ENCODE measurements at places on chromosomes 6 and 20.

GRCh38 chr6:138498629-138499302, 528 bp downstream of the NHSL1 start:
- no peak for DNase-seq

GRCh38 chr6:819122-819521, 126.2 kb upstream of the EXOC2 start:
- DNase-seq, result no peak

DNA sequence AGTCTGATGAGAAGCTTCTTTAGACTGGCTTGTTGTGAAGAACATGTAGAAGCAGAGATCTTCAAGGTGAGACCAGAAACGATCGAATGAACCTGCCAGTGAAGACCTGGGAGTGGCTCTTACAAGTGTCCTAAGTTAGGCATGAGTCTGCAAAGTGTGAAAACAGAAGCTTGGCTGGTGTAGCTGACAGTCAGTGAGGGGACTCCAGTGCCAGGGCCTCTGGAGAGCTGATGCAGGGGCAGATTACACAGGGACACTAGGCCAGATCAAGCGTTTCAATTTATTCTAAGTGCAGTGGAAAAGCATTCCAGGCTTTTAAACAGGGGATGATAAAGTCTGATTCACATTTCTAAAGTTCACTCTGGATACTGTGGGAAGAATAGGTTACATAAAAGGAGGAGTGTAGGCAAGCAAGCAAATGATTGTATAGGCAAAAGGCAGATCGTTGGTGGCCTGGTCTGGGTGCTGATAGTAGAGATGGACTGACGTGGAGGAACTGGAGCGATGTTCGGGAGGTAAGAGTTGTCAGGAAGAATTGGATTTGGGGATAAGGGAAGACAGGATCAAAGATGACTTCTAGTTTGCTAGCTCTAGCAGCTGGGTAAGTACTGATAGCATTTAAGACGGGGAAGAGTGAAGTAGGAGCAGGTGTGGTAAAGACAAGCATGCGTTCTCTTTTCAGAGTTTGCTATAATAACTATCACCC, 133.5 kb downstream of the MAN1A1 start:
- DNase-seq, result no peak

DNA sequence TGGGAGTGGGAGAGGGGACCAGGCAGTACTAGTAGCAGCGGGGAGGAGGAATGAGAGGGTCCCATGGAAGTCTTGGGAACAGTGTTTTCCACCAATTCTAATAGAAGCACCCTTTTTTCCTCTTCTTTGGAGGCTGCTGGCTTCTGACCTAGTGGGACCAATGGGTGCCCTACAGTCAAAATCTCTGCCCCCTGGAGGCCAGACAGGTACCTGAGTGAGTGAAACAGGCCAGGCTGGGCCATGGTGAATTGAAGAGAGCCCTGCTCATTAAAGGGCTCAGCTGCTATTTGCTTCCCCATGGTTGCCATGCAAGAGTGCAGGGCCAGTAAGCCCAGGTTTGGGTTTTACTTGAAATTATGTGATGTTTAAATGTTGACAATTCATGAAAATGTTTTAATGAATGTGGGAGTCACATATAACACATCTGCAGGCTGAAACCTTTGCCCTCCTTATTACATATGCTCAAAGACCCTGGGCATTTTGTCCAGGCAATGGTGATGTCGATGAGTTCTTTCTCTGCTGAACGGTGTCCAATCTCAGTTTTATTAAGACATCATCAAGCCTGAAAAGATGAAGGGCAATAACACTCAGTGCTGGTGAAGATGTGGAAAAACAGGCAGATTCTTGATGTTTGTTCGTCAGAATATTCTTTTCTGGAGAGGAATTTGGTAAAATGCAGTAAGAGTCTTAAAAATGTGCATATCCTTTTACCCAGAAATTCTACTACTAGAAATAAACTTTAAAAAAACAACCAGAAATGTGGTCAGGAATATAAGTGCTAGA, 42.3 kb upstream of the OCSTAMP start:
- no peak for DNase-seq

DNA sequence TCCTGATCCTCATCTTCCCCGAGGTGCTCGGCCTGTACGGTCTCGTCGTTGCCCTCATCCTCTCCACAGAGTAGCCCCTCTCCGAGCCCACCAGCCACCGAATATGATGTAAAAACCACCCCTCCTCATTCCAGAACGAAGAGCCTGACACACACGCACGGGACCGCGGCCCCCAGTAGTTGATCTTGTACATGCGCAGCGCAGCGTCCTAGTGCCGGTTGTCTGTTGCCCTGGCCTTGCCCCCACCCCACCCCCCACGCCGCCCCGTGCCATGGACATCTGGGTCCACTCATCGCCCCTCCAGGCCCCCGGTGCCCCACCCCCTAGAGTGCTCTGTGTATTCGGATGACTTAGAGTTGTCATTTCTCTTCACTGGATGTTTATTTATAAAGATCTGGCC, 5.2 kb upstream of the PRPH2 start:
- DNase-seq, result no peak

- no peak for DNase-seq
Observed at GRCh38 chr6:68615938-68616337, 19.1 kb upstream of the ADGRB3 start.

DNA sequence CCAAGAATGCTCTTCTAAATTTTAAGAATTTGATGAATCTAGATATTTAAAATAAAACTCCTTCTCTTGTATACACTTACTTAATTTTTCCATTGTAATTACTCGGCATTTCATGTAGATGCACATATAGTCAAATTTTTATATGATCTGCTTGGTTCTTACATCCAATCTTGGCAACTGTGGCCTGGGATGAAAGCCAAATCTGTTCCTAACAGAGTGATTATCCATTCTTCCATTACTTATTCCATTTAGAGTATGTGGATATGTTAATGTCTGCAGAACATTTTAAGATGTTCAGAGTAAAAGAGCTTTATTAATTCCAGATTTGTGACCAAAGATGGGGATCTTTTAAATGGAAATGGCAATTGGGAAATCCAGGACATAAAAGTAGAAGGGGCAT, 144.1 kb upstream of the PDE7B start:
- no peak for DNase-seq

GRCh38 chr6:4101298-4101697, 22.4 kb upstream of the FAM217A start:
- DNase-seq, result no peak

- no peak for DNase-seq
Observed at GRCh38 chr6:16420715-16421461, 182.5 kb downstream of the GMPR start.

- DNase-seq, result no peak
Observed at GRCh38 chr6:132843316-132844035, 29.1 kb downstream of the RPS12 start.

DNA sequence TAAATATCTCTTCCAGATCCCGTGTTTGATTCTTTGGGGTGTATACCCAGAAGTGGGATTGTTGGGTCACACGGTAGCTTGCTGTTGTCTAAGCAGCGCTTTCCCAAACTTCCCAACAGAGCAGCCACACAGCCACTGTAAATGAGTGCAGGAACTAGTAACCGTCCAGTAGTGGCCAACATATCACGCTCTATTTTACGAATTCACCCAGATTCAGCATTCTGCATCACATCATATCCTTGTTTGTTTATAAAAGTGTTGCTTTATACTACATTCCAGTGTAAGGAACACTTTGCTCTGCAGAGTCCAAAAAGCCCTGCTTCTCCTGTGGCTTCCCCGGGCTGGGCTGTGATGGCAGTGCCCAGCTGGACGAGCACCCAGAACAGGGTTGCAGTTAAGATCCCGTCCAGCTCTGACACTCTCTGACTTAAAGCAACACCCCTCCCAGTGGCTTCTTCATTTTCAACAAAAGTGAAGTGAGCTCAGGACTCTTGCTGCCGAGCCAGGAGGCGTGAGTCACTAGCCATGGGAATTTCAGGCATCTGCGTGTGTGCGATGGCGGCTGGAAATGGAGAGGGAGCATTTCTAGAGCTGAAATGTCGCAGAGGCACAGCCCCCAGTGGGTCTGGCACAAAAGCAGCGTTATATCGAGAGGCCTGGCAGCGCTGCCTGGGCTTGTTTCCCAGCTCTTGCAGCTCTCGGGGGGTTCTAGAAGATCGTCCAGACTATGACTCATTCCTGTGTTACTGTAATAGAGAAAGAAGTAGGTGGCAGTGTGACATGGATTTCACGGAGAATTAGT, 216.3 kb upstream of the ECI2 start:
- DNase-seq, result no peak

GRCh38 chr20:63243604-63244247, 8.0 kb downstream of the BIRC7 start:
- DNase-seq, result no peak

- no peak for DNase-seq
Observed at GRCh38 chr20:10910535-10911178, 236.9 kb upstream of the JAG1 start.

- no peak for DNase-seq
Observed at GRCh38 chr6:129644567-129645015, 65.4 kb downstream of the ARHGAP18 start.

GRCh38 chr6:151445482-151445881, 6.4 kb downstream of the RMND1 start:
- no peak for DNase-seq

GRCh38 chr6:36029464-36029863, 1.9 kb downstream of the MAPK14 start:
- peak; percentile 18 for DNase-seq

- DNase-seq, result no peak
Observed at GRCh38 chr6:1665214-1665613, 55.5 kb downstream of the FOXC1 start.

DNA sequence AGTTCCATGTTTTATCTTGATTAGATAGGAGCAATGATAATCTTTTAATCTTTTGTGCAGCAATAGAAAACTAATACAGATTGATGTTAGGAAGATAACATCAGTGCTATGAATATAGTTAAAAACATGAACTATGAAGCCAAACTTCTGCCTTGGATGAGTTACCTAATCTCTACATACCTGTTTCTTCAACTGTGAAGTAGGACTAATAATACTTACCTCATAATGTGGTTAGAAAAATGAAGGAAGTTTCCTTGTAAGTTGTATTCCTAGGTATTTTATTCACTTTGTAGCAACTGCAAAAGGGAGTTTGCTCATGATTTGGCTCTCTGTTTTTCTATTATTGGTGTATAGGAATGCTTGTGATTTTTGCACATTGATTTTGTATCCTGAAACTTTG, 111.9 kb downstream of the FRK start:
- DNase-seq, result no peak

DNA sequence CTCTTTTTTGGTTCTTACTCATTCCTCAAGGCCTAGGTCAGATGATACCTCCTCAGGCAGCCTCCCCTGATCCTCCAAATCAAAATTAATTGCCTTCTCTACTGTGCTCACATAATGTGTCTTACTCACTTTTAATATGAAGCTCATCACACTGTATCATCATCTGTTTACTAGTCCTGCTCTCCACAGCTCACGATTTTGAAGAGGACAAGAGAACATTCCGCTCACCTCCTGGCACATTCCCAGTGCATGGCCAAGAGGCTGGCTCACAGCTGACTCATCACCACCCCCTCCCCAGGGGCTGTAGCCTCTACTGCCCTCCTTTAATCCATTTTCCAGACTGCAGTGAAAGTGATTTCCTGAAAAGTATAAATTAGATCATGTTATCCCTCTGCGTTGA, 133.1 kb downstream of the ALDH8A1 start:
- no peak for DNase-seq

GRCh38 chr20:51959066-51959542, 156.8 kb upstream of the SALL4 start:
- DNase-seq, result no peak

DNA sequence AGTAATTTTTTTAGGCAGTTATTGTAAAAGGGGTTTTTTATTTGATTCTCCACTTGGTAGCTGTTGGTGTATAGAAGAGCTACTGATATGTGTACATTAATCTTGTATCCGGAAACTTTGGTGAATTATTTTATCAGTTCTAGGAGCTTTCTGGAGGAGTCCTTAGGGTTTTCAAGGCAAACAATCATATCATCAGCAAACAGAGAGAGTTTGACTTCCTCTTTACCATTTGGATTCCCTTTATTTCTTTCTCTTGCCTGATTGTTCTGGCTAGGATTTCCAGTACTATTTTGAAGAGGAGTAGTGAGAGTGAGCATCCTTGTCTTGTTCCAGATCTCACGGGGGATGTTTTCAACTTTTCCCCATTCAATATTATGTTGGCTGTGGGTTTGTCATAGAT, 28.0 kb upstream of the TNFAIP3 start:
- no peak for DNase-seq

- DNase-seq, result no peak
Observed at GRCh38 chr6:20135677-20136268, 76.5 kb downstream of the MBOAT1 start.

DNA sequence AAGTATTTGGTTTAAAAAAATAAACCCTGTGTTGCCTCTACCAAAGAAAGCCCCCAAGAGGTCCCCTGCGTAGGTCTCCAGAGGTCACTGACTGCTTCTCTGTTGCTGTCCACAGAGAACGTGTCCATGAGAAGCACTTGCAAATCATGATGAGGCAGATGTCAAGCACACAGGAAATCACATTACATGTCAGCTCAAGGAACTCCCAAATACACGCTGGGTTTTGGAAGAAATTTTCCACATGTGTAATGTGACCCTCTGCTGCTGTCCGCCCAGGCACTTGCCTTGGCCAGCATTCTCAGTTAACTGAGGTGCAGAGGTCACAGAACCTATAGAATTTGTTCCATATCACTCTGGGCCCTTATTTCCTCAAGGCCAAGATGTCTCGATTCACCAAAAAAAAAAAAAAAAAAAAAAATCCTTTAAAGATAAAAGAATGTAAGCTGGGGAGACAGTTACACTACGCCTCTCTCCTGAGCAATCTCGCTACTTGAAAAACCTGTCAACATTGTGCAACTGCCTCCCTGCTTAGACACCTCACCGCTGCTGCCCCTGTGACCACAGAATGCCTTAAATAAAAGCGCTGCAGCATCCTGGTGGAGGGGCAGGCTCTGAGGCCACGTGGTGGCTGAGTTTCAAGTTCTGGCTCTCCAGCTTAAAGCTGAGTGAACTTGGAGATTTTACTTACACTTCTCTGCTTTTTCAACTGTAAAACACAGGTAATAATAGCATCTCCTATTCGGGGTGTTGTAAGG, 42.3 kb downstream of the SLC22A23 start:
- DNase-seq, result peak; percentile 1

DNA sequence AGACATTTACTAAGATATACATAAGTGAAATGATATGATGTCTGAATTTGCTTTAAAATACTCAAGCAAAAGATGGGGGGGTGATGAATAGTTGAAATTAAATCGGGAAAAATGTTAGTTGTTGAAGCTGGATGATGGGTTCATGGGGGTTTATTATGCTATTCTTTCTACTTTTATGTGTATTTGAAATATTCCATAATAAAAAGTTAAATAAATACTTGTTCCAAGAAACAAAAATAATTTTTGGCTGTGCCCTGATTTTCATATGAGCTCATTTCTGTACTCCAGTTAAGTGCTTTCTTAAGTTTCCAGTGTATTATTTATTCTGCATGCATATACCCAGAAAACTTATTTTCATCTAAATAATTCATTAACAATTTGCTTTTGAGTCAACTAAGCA, 138.6 kb downstream of the AIG1 start:
- DNase-seq, result no peak

GRCh38 chr20:62275219-62275618, 27.6 kb upstream of the ADRM1 start:
- DNase-seq, result no peak

GRCh38 chr6:34239500-34239825, 2.8 kb downstream of the HMGA1 start:
- no peak for DNase-seq

Measured in DMS79 treated with DMSO at 0.1 percent for 48 hours (cell line).